Adrenal gland (tissue), 19 donors: ENCODE measurements at places on chromosomes 6 and 20. TPM values are rescaled to one million over a fixed set of nuclear protein-coding genes. Genes with fewer than 3 reads are reported as not detected.

SRSF12 gene
- polyA plus RNA-seq: 1.4 TPM

ULBP2 gene
- 0.30 TPM for polyA plus RNA-seq

DNA sequence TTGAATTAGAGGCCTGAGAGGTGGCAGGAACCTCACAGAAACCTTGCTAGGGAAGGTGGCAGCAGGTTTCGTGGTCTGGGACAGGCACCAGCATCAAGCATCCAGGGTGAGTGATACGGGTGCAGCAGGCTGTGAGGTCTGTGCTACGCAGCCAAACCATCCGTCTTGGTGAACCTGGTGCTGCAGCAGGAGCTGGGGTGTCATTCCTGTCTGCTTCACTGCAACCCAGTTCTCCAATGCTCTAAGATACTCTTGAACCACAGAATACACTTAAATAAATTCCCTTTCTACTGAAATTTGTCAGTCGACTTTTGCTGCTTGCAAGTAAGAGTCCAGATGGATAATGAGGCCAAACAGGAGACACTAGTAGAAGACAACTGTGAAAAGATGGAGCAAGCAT lies 9.7 kb upstream of the CBLN4 start:
- no peak overlapping the region for H3K27ac ChIP-seq
- no peaks in the 10 kb centered on the region for H3K36me3 ChIP-seq
- DNase-seq: no peak
- no peak overlapping the region for H3K4me3 ChIP-seq
- no peaks in the 10 kb centered on the region for H3K4me1 ChIP-seq

DNA sequence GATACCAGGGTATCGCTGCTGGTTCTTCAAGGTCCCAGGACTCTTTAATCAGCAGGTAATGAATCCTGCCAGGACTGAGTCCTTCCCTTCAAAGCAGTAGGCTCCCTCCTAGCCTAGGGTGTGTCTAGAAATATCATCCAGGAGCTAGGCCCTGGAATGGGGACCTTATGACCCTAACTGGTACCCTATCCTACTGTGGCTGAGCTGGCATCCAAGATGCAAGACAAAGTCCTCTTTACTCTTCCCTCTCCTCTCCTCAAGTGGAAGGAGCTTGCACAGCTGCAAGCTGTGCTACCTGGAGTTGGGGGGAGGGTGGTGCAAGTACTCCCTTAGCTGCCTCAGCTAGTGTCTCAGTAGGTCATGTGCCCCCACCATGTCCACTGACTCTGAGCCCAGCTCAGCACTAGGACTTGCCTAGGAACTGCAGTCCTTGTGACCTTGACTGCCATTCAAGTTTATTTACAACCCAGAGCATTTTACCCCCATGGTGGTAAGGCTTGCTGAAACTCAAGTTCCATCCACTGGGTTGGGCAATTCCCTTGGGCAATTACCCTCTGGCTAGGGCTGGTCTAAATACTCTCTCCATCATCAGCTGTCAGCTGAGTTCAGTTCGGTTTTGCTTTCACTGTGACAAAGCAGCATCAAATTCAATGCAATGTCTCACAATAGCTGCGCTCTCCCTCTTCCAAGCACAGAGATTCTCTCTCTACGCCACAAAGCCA lies 48.4 kb upstream of the TOP1 start:
- H3K36me3 ChIP-seq: no peaks in the 10 kb centered on the region
- DNase-seq: no peak
- no peaks in the 10 kb centered on the region for H3K4me1 ChIP-seq
- no peaks in the 10 kb centered on the region for H3K27me3 ChIP-seq
- H3K4me3 ChIP-seq: no peak overlapping the region

TBX18 gene
- polyA plus RNA-seq: 6.3 TPM

STX11 gene
- polyA plus RNA-seq: 4.8 TPM

GRCh38 chr6:68139130-68139529 lies 496.0 kb upstream of the ADGRB3 start:
- H3K4me3 ChIP-seq: no peak overlapping the region
- DNase-seq: no peak
- H3K27ac ChIP-seq: no peak overlapping the region
- H3K4me1 ChIP-seq: no peaks in the 10 kb centered on the region

DNA sequence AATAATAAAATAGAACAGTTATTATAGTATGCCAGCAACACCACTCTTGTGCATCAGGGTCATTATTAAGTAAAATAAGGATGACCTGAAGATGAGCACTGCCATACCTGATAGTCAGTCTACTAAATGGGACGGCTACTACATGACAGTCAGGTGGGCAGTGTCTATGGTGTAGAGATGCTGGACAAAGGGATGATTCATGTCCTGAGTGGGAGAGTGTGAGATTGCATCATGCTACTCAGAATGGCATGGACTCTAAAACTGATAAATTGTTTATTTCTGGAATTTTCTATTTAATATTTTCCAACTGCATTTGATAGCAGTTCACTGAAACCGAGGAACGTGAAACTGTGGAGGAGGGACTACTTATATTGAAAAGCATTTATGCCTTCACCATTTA lies 38.8 kb downstream of the SNX9 start:
- no peak overlapping the region for H3K27ac ChIP-seq
- H3K27me3 ChIP-seq: no peaks in the 10 kb centered on the region
- peaks cover 45% of the 10 kb centered on the region for H3K4me1 ChIP-seq
- DNase-seq: no peak
- H3K36me3 ChIP-seq: no peaks in the 10 kb centered on the region

DNA sequence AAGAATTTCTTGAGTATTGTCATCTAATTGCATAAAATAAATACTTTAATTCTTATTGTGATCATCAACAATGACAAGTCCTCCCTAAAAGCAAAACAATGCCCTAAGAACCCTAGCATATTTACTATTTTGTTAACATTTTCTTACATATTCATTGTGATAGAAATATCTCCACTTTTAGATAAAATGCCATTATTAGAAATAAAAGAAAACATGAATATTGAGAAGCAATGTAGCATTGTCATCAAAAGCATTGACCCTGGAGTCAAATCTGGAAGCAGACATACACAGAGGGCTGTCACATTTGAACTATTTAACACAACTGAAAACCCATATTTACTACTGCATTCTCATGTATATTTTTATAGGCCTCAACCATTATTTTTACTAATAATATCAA lies 257.7 kb downstream of the SYNE1 start:
- DNase-seq: no peak
- peaks cover 8% of the 10 kb centered on the region for H3K4me1 ChIP-seq
- H3K27ac ChIP-seq: peak overlapping the region; percentile 61

BANF2 gene
- polyA plus RNA-seq: not detected

DEFB116 gene
- not detected for polyA plus RNA-seq

- no peaks in the 10 kb centered on the region for H3K4me1 ChIP-seq
- H3K36me3 ChIP-seq: no peaks in the 10 kb centered on the region
- DNase-seq: no peak
Observed at GRCh38 chr6:85273046-85273445, 176.8 kb upstream of the NT5E start.

GRCh38 chr6:6560909-6561308 lies 27.6 kb upstream of the LY86 start:
- H3K36me3 ChIP-seq: no peaks in the 10 kb centered on the region
- no peak overlapping the region for H3K27ac ChIP-seq
- no peak overlapping the region for H3K4me3 ChIP-seq
- H3K4me1 ChIP-seq: no peaks in the 10 kb centered on the region
- H3K27me3 ChIP-seq: no peaks in the 10 kb centered on the region
- DNase-seq: no peak

DNA sequence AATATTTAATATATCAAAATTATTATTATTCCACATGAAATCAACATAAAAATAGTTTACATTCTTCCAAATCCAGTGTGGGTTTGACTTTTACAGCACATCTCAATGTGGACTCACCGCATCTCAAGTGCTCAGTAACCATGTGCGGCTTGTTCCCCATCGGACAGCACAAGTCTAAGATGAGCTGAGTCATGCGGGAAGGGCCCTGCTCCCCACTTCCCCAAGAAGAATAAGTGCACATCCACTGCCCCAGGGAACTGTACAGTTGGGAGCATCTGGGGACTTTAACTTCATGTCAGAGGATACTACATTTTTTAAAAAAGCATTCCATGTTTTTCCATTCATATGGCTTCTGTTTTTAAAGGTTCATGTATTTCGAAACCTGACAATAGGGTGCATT lies 325.6 kb downstream of the BTBD3 start:
- no peak for DNase-seq
- H3K27me3 ChIP-seq: no peaks in the 10 kb centered on the region
- H3K4me3 ChIP-seq: no peak overlapping the region
- no peak overlapping the region for H3K27ac ChIP-seq

ZNF318 gene
- polyA plus RNA-seq: 9.2 TPM

GRCh38 chr20:58718729-58719128 lies 26.1 kb downstream of the NPEPL1 start:
- no peak overlapping the region for H3K4me3 ChIP-seq
- no peaks in the 10 kb centered on the region for H3K36me3 ChIP-seq
- H3K27ac ChIP-seq: no peak overlapping the region
- no peak for DNase-seq
- no peaks in the 10 kb centered on the region for H3K27me3 ChIP-seq

GRCh38 chr6:36700831-36701230 lies 3.2 kb downstream of the RAB44 start:
- no peak overlapping the region for H3K27ac ChIP-seq
- H3K4me3 ChIP-seq: no peak overlapping the region
- H3K27me3 ChIP-seq: no peaks in the 10 kb centered on the region
- H3K4me1 ChIP-seq: no peaks in the 10 kb centered on the region
- no peaks in the 10 kb centered on the region for H3K36me3 ChIP-seq

- no peaks in the 10 kb centered on the region for H3K4me1 ChIP-seq
- no peaks in the 10 kb centered on the region for H3K27me3 ChIP-seq
- no peak for DNase-seq
- H3K36me3 ChIP-seq: no peaks in the 10 kb centered on the region
- H3K27ac ChIP-seq: no peak overlapping the region
- no peak overlapping the region for H3K4me3 ChIP-seq
Observed at GRCh38 chr20:44656448-44656847, 4.9 kb upstream of the ADA start.

MAP1LC3A gene
- polyA plus RNA-seq: 5.6 TPM

DNA sequence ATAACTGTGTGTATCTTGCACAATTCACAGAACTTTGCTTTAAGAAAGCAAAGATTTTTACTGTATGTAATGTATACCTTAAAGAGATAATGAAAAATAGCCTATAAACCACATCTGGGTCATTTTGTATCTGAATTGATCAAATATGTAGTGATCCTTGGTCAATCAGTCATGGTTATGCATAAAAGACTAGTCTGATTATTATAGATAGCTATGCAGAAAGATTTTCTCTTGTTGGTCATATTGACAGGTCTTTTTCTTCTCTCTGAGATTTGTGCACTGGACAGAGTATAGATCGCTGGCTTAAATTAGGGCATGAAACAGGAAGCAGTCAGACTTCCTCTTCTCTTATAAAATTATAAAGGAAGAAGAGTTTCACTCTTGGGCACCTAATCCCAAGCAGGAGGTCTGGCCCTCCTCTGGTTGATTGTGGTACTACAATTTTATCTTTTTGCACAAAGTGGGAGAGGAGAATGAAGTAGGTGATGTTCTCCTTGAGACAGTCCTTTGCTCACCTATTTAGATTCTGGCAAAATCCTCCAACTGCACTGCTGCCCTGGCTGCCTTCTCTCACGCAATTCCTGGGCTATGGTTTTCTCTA lies 380.9 kb upstream of the RGS17 start:
- no peak for DNase-seq
- no peaks in the 10 kb centered on the region for H3K4me1 ChIP-seq
- no peak overlapping the region for H3K4me3 ChIP-seq
- H3K27ac ChIP-seq: no peak overlapping the region

GMPR gene
- polyA plus RNA-seq: 31.8 TPM

DNA sequence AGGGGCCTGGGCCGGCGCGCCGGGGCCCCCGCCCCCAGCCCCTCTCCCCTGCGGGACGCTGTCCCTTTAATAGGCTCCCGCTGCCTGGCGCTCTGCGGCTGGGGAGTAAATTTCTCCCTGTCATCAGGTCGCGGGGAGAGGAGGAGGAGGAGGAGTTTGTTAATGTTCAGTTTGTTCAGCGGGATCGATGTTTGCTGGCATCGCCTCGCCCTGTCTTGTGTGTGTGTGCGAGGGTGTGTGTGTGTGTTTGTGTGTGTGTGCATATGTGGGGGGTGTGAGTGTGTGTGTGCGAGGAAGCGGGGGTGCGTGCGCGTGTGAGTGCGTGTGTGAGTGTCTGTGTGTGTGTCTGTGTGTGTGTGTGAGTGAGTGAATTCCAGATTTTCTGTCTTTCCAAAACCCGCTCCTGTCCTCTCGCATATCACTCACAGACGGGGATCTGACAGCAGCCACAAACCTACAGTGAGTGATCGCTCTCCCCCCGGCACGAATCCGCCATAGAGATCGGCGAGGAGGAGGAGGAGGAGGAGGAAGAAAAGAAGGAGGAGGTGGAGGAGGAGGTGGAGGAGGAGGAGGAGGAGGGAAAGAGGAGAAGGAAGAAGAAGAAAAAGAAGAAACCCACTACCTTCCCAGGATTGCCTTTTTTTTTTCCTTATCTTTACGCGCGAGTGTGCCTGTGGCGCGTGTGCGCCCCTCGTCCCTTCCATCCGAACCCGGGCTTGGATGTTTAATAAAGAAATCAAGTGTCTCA lies at the start of gene TSHZ2:
TSS of gene TSHZ2 (plus strand) at position 169 of the 748 bp plus-strand sequence. CDS start 936 bp downstream, outside the sequence.
- no peaks in the 10 kb centered on the region for H3K27me3 ChIP-seq
- no peaks in the 10 kb centered on the region for H3K36me3 ChIP-seq
- H3K4me3 ChIP-seq: peak within 1 kb of the TSS; percentile 90
- H3K4me1 ChIP-seq: peaks cover 15% of the 10 kb centered on the region
- peak; percentile 83 for DNase-seq

PTCRA gene
- not detected for polyA plus RNA-seq

GJA10 gene
- polyA plus RNA-seq: not detected

- H3K4me1 ChIP-seq: no peaks in the 10 kb centered on the region
- no peak overlapping the region for H3K4me3 ChIP-seq
- H3K36me3 ChIP-seq: no peaks in the 10 kb centered on the region
- no peak for DNase-seq
- H3K27me3 ChIP-seq: no peaks in the 10 kb centered on the region
Observed at GRCh38 chr6:75023634-75024033, 182.2 kb downstream of the COL12A1 start.

DNA sequence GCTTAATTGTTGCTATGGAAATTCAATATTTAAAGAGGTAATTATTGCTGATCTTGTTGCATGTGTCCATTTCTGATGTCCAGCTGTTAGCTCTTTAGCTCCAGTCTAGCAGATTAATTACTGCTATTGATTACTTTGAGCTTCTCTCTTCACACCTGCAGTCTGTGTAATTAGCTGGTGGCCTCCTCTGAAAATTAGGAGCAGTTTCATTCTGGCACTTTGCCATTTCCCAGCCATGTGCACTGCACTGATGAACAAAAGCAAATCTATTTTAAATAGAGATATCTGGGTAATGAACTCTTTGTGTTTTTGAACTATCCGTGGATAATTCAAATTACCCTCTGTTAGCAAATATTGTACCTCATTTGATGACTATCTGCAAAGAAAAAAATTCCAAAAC lies 275.9 kb downstream of the RNF144B start:
- H3K27me3 ChIP-seq: no peaks in the 10 kb centered on the region
- H3K4me3 ChIP-seq: no peak overlapping the region
- no peaks in the 10 kb centered on the region for H3K36me3 ChIP-seq

FAM217B gene
- 1.6 TPM for polyA plus RNA-seq
